ENCODE measurements at places on chromosomes 4 and X.

- DNase-seq = no peak
These were observed 300.1 kb upstream of the SLC7A11 start for GRCh38 chr4:138542191-138542776.

GRCh38 chr4:142614621-142615323, 231.3 kb downstream of the INPP4B start:
- DNase-seq = no peak

DNA sequence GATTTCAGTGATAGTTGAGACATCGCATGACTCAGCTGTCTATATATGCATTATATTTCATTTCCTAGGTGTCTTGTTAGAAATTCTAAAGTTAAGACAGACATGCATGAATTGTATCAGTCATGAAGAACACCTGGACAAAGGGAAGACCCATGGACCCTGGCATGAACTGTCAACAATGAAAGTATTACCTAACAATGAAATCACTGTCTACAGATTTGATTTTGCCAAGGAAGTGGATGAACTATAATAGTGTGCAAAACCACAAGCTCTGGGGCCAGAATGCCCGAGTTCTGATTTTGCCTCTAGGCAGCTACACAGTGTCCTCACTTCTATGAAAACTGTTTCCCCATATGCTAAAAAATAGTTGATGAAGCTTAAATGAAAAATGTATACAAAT, 386.1 kb downstream of the NLGN4X start:
- no peak for DNase-seq

DNA sequence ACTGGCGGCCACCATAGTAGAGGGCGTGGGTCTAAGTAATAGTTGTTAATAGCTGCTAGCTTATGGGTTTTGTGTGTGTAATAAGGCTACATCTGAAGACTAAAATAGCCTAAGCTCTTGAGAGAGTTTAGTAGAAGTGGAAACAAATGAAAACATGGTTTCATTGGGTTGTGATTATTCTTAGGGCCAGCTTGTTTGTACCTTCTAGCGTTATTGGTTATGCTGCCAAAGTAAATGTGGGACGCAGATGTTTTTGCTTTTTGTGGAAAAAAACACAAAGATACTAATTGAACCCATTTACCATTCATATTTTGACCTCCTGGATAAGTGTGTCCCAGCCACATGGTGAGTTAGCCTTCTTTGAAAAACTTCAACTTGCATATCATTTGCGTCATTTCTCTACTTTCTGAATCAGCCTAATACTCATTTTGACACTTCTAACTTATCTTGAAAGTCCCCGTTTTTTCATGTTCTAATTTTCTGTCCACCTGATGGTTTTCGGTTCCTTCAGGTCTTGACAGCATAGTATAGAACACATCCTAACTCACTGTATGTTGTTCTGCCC, 305.3 kb downstream of the FRMPD4 start:
- no peak for DNase-seq

DNA sequence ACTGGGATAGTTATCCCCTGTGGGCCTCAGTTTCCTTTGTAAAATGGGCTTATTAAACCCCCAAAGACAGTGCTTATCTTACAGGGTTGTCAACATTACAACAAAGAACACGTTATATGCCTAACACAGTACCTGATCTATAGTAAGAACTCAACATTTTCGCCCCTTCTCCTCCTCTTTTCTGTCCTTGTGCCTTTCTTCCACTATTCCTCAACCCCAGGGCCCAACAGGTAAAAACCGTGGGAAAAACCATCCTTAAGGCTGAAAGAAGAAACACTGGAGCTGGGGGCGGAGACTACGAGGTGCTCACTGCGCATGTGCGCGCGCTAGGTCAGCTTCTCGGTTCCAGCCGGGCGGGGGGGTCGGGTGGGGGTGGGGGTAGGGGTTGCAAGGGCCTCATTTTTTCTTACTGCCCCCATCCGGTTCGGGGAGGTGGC, 426 bp upstream of the XIAP start:
- DNase-seq = no peak

DNA sequence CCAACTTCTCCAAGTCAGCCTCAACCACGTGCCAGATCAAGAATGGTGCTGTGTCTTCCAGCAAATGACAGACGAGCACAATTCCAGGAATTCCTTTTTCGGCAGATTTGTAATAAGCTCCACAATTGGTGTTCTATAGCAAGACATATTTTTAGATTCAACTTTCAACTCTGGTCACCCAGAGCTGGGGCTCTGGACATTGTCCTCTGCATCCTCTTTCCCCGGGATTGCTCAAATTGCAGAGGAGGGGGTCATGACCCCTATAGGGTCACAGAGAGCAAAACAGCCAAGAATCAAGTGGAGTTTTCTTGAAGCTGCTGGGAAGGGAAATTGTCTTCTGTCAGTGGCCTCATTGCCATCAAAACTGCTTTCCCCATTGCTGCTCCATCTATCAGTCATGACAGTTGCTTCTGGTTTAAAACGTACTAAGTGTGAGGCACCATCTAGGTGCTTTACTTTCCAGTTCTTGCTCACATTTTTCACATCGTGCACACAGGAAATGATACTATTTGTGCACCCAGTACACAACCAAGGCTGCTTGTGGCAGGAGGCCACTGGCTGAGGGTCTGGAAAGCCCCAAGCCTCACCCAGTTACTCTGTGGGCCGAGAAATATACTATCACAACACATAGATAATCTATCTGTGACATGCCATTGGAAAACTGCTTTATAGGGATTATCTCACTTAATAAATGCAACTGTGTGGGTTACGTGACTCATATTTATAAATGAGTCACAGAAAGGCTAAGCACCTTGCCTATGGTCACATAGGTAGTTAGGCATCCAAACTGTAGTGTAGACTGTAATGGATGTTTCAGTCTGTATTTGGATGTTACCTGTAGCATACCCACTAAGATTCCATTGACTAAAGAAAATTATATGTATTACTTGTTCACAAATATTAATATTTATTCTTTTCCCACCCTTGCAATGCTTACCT, 91.7 kb upstream of the PHOX2B start:
- DNase-seq = no peak

DNA sequence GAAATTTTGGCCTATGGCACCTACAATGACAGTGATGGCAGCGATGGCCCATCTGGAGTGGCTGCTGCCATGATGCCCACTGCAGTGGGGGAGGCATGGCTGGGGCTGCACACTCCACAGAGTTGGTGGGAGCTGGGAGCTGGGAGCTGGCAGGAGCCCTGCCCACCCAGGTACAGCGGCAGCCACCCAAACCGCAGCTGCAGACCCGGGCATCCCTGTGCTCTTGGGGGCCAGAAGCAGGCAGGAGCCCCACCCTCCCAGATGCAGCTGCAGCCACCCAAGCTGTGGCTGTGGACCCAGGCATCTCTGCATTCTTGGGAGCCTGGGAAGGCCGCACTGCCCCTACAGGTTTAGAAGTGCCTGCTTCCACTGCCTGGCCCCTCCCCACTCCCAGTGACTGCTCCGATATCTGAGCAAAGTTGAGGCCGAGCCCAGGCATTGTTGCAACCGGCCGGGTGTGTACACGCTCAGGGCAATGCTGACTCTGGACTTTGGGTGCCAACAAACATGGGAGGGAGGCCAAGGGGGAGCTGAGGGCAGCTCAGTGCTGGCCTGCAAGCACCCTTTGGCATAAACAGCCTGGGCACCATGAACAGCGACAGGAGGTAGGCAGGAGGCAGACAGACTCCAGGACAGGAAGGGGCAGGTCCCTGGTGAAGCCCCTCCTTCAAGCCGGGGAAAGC, 82.8 kb downstream of the PPP4R3C start:
- DNase-seq = no peak

- DNase-seq = no peak
These were observed 65.9 kb upstream of the UGT2B7 start for GRCh38 chr4:69030326-69030725.
